HFF-Myc (cell line): ENCODE measurements at places on chromosomes 16 and 17.
A peak's percentile ranks its signal among the peaks of the same experiment; 100 is the strongest.

GRCh38 chr17:82021107-82021899 is 1.4 kb downstream of the CENPX start:
- no peak for DNase-seq

- DNase-seq, result no peak
Observed at GRCh38 chr17:35368081-35368830, 5.2 kb downstream of the SLFN11 start.

GRCh38 chr17:45276031-45276430 is 14.1 kb upstream of the SPATA32 start:
- DNase-seq, result peak; percentile 59

DNA sequence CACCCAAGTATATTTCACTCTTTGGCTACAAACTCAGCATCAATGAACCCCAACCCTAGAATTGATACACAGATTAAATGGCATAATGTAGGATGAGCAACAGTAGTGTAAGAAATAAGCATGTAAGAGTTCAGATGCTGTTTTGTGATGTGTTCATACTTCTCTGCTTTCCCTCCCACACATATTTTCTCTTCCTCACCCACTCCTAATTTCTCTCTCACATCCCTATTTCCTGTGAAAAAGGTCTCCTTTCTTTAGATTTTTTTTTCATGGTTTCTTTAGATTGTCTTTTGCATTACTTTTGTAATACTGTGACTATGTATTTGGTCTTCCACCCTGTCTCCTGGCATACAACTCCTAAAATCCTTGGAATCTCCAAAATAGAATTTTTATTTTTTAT is 21.7 kb downstream of the CREBBP start:
- no peak for DNase-seq

DNA sequence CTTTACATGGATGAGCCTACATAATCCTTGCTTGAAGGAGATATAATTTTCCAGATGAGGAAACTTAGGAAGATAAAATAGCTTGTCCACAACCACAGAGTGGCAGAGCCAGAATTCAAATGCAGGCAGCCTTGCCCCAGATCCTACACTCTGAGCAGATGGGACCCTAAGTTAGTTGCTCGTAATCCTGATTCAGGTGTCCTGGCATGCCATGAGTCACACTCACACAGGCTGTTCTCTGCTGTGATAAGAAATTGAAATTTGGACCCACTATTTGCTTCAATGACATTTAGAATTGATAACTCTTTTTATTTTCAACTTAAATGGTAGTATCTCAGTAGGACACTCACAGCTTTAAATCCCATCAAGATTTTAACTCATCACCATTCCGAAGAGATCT is 150.7 kb upstream of the CACNG5 start:
- no peak for DNase-seq

GRCh38 chr17:76506408-76507345 is 5.5 kb upstream of the RHBDF2 start:
- DNase-seq, result no peak

GRCh38 chr16:15415511-15415985 is 18.8 kb upstream of the BMERB1 start:
- no peak for DNase-seq

GRCh38 chr16:58027161-58027915 is 1.8 kb downstream of the MMP15 start:
- DNase-seq, result no peak

DNA sequence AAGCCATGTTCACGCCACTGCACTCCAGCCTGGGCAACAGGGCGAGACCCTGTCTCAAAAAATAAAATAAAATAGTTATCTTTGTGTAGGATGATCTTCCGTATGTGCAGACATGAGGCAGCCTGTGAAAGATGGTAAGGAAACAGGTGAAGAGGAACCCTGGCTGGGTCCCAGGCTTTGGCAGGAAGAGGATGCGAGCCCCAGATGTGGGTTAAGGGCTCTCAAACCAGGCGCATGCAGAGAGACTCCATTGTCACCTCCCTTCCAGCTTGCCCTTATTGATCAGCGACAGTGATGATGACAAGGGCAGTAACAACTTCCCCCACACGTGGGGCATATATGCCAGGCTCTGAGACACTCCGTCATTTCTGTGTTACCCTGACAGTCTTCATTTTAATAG is 106.8 kb downstream of the GNAO1 start:
- no peak for DNase-seq
